ENCODE measurements at places on chromosomes 13 and 19.

GRCh38 chr13:75935805-75936204 is 299.7 kb downstream of the LMO7 start:
- DNase-seq = no peak

DNA sequence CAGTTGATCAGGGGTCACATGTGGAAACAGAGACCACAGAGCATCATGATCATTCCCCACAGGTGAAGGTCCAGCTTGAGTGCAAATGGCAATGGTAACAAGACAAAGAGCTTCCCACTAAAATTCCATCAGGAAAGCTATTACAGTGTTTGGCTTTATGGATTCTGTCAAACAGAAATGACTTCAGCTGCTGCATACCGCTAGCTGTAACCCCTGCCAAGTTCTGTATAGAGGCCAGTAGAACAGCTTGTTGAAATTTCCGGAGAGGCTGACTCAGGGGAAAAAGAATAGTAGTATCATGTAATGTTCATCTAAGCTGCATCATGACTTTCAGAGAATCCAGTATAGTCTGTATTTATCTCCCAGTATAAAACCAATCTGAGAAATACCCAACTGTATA is 1704.7 kb downstream of the SLITRK5 start:
- no peak for DNase-seq

GRCh38 chr19:11505032-11505503 is 571 bp downstream of the ZNF653 start:
- DNase-seq = peak; percentile 93

DNA sequence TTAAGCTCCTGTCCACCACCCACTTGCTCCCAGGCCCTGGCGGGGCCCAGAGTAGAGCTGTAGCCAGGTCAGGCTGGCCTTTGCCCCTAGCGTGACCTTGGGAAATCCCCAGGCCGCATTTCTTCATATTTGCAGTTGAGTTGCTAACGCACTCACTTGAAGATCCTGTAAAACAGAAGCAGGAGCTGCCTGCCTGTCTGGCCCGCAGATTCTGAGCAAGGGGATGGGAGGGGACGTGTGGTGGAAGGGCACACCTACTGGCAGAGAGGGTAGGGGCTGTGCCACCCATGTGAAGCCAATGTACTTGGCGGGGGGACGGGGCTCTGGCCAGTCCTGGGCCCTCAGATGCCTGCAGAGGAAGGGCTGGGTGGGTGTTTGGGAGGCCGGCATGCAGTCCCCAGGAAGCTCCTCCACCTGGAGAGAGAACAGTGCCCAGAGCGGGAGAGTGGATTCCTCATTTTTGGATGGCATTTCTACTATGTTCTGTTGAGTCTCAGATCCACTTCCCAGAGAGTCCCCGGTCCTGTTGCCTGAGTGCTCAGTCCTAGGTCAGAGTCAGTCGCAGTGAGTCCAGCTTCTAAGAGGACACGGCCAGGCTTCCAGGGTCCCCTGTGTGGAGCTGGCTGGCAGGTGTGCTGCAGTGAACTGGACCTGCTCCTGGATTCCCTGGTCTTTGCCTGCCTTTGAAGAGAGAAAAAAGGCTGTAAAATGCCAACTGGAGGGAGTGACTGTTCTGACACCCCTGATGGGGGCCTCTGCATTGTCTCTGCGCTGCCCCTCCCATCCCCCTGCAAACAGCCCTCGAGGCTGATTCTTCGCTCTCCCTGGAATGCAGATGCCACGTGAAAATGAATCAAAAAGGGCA is 62.9 kb downstream of the GGACT start:
- no peak for DNase-seq

DNA sequence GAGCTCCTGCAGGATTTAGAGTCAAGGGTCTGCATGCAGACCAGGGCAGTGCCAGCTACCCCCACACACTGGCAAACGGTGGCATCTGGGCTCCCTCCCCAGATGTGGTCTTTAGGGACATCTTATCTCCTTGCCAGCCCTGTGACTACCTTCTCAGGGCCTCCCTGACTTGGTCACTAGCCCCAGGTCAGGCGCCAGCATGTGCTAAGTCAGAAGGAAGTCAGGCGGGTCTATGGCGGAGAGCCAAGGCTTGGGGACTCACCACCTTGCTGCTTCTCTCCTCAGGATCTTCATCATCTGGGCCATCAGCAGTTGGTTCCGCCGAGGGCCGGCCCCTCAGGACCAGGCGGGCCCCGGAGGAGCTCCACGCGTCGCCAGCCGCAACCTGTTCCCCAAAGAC is 17.6 kb downstream of the CLPTM1 start:
- peak; percentile 11 for DNase-seq

DNA sequence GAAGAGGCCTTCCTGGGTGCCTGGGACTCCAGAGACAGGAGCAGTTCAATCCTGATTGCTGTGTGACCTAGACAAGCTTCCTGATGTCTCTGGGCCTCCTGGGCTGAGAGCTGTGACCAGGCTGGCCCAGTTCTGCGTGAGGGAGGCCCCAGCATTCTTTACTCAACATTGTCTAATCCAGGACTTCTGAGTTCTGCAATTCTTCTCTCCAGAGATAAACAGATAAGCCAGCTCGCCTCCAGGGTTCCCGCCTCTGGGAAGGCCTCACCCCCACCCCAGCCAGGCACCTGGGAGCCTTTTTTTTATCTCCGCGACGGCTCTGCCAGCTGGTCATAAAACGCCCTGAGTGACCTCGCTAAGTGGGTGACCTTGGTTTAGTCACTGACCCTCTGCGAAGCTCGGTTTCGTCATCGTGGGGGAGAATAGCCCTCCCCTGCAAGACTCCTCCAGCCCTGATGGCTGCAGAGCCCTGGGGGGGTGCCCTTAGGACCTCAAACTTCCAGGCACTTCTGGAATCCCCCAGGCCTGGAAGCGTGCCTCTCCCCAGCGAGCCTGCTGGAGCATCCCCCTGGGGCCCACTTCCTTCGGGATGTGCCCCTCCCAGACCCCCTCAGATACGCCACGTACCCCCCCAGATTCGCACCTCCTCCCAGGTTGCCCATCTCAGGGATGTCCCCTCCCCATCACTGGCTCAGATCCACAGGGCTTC is 1.9 kb downstream of the SULT2B1 start:
- peak; percentile 19 for DNase-seq

DNA sequence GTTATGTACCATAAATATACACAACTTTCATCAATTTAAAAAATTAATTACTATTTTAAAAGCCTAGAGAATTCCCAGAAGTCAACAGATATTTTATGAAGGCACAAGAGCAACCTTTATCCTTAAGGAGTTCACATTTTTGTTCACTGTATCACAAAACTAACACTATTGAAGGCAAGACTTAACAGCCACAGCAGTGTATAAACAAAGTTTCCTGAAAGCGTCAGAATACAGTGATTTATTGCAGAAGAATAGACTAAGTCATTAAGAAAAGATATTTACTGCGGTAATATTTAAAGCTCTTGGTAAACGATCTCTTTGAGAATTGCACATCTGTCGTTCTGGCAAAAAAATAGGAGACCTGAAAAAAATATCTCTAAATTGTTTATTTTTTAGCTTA is 419.3 kb upstream of the NBEA start:
- no peak for DNase-seq

DNA sequence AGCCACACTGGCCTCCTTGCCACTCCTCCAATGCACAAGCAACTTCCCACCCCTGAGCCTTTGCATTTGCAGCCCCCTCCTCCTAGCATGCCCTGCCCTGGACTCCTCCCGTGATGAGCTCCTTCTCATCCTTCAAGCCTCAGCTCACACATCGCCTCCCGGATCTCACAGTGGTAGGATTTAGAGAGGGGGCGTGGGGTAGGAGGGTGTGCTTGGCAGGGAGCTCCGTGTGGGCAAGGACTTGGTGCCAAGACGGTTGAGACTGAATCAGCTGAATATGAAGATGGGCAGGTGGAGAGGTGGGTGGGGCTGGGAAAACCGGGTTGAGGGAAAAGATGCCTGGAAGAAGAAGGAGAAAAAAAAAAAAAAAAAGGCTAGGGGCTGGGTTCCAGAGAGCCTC is 48.4 kb upstream of the ZNRF4 start:
- DNase-seq = no peak

DNA sequence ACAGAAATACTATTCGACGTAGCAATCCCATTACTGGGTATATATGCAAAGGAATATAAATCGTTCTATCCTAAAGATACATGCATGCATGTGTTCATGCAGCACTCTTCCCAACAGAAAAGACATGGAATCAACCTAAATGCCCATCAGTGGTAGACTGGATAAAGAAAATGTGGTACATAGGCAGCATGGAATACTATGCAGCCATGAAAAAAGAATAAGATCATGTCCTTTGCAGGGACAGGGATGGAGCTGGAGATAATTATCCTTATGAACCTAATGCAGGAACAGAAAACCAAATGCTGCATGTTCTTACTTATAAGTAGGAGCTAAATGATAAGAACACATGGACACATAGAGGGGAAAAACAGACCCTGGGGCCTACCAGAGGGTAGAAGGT is 89.3 kb downstream of the UBL3 start:
- no peak for DNase-seq

GRCh38 chr19:42284591-42285341 is 15.7 kb downstream of the CIC start:
- DNase-seq = peak; percentile 34

DNA sequence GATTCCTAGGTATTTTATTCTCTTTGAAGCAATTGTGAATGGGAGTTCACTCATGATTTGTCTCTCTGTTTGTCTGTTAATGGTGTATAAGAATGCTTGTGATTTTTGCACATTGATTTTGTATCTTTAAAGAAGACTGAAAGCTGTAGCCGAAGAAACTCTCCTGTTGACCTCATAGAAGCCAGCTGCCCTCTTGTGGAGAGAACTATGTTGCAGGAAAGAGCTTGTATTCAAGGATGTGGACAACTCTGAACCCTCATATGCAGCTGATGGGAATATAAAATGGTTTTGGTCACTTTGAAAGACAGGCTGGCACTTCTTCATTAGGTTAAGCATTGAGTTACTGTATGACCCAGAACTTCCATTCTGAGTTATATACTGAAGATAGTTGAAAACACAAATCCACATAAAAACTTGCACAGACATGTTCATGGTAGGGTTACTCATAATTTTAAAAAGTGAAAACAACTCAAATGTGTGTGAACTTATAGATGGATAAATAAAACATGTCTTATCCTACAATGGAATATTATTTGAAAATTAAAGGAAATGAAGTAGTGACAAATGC is 65.8 kb upstream of the SLITRK6 start:
- DNase-seq = peak; percentile 37

DNA sequence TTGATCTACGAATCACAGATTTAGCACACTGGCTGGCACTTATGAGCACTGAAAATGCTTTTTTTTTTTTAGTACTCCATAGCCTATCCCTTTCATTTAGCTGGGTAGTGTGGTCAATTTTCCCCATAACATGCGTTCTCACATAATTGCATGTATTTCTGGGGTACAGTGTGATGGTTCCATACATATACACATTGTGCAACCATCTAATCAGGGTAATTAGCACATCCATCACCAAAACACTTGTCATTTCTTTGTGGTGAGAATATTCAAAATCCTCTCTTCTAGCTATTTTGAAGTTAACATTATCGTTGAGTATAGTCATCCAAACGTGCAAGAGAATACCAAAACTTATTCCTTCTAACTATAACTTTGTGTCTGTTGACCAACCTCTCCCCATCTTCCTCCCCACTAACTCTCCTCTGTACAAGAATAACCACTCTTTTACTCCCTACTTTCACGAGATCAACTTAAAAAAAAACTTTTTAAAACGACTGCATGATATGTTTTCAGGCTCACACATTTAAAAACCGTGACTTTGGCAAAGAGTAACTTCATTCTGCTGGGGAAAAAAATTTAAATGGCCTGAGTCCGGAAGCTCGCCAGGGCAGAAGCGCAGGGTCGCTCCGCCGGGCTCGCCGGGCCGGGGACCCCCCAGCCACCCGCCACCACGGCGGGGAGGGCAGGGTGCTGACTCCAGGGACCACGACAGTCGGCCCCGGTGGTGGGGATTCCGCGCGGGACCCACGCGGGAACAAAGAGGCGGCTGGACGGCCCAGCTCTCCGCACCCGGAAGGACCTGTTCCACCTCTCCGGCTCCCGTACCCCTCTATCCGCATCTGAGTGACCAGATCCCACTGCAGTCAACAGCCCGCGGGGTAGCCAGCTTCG is 868 bp upstream of the UBAC2 start:
- DNase-seq = peak; percentile 32

- DNase-seq = peak; percentile 87
Observed at GRCh38 chr13:99144306-99144705, 56.3 kb upstream of the UBAC2 start.

- no peak for DNase-seq
Observed at GRCh38 chr19:52170863-52171320, 529 bp downstream of the ZNF836 start.

DNA sequence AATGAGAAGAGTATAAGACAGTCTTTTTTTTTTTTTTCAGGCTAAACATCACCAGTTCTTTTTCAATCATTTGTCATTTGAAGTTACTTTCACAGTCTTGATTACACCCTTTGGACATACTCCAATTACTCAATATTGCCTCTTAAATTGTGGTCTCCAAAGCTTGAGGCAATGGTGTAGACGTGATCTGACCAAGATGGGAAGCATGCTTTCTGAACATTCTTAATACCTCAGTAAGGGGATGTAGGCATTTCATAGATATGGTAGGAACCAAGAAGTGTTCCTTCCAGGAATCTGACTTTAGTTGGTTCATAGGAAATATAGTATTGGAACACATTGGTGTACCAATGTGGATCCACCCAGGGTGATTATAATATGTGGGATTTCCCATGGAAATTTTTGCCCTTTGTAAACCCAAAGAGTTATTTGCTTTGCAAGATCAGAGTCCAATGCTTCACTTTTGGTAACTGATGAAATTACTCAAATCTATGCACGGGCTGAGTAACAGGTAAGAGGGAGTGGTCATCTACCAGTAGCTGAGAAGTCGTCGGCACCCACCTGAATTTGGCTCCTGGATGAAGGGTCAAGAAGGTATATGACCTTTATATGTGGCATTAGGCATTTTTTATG is 62.2 kb downstream of the ERCC5 start:
- no peak for DNase-seq

GRCh38 chr19:24178207-24178606 is 91.2 kb downstream of the ZNF254 start:
- no peak for DNase-seq

DNA sequence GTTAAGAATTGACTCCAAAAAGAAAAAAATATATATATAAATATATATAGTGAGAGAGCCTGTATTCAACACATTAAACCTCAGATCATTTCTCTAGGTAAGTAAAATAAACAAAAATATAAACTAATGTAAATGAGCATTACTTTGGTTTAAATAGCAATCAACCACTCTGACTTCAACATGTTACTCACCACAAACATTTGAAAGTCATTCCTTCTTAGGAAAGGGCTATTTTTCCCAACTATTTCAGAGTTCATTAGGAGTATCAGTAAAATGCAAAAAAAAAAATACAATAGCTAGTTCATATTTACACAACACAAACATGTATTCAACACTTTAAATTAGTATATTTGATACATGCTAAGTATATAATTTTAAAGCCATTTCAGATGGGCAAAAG is 40.5 kb downstream of the KLF12 start:
- DNase-seq = no peak

- no peak for DNase-seq
Observed at GRCh38 chr19:43812259-43812658, 10.0 kb upstream of the LYPD5 start.

GRCh38 chr13:100825557-100825956 is 151.0 kb upstream of the TMTC4 start:
- no peak for DNase-seq
